ENCODE measurements at places on chromosomes 7 and 10.

DNA sequence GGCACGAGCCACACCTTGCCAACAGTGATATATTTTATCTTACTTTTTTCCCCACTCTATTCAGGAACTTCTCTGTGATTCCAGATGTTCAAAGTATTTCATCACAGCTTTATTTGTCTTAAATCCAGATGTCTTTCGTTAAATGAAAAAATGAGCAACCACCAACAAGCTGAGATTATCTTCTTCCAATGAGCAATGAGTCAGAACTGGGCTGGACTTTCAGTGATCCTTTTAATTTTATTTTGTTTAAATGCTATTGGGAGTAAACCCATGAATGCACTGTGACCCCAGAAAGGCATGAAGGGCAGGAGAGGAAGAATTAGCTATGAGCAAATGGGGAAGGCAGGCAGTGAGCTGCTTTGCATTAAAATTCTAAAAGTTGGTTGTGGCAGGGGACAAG, 77.6 kb upstream of the IMMP2L start:
- no peak for DNase-seq

DNA sequence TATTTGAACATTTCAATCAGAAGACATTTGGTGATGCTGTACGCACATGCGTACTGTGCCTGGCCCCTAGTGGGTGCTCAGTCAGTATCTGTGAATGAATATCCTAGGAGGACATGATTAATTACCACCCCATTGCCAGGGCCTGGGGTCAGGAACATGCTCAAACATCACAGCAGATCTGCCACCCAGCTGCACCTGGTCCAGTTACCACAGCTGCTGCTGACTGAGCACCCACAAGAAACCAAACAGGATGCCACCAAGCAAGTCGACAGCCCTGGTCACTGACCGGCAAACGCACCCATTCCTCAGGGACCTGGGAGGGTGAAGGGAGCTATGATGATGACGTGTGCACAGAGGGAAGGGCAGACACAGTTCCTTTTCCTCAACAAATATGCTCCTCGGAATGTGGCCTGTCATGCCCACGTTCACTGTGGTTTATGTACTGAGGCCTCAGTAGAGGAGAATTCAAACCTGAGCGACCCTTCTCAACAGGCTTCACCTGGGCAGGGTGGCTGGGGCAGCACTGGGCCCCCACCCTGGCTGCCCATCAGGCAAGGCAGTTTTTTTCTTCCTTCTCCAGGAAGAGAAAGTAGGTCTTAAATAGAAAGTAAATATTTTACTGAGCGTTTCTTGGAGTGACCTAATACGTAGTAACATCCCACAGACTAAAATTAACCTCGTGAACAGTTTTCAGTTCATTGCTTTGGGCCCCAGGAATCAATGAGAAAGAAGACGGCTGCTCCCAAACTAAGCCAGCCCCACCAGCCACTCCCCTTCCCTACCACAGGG, 13.4 kb downstream of the CTBP2 start:
- DNase-seq, result no peak

- DNase-seq, result no peak
These were observed 82.1 kb downstream of the GRID1 start for GRCh38 chr10:86284355-86285105.

DNA sequence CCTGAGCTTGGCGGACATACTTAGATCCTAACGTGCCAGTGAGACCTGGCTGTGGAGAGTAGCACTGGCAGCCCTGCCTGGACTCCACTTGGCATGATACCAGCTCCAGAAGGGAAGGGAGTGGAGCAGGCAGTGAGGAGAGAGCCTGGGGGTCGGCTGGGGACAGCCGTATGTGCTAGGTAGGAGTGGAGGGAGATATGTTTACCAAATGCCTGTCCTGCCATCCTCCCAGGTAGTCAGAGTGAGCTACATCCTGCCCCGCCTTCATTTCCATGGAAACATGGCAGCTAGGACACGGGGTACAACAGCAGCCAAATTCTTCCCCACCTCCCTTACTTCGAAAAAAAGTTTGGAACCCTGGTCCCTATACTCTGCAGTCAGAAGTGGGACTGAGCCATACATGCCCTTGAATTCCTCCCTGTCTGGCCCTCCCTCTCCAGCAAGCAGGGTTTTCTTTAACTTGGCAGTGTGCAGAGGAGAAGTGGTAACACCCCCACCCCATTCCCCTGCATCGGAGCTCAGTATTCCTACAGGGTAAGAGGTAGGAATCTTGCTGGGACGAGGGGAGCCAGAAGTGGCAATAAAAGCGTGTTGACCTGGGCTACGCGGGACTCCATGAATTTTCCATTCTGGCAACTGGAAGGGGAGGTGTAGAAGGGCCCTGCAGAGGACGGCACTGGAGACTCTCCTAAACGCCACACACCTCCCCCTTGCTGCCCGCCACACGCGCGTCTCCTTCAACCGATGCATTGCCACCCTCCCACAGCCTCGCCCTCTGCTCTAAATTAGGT, 20.0 kb upstream of the SMO start:
- DNase-seq, result peak; percentile 38

DNA sequence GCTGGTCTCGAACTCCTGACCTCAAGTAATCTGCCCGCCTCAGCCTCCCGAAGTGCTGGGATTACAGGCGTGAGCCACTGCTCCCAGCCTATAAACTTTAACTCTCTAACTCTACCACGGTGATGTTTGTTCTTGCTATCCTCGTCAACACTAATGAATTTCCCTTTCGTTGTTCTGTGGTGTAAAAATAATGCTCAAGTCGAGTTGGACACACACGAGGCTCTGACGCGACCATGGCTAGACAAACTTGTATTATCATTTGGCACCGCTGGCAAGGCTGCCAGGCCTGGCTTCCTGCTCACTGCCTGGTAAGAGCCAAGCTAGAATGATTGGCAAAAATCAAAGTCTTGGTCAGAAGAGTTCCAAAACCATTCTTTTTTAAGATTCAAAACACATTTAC, 167.0 kb upstream of the KLF6 start:
- DNase-seq, result no peak

DNA sequence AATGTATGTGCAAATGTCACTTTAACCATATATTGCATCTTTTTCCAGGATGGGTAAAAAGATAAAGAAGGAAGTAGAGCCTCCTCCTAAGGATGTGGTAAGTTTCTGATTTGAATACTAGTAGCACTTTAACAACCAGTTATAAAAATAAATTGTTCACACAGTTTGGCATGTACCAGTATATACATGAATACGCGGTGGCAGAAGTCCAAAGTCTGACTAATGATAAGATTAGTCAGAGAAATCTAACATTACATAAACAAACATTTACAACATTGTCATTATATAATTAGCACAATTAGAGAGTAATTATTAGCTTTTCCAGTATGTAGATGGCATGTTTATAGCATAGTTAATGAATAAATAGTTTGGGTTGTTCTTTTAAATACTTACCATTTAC, 4.1 kb downstream of the ARMC3 start:
- no peak for DNase-seq

GRCh38 chr10:70578371-70578947, 24.1 kb downstream of the PRF1 start:
- no peak for DNase-seq

Data from left kidney (tissue), 8 donors.